ENCODE measurements at places on chromosomes 11 and 22.

DNA sequence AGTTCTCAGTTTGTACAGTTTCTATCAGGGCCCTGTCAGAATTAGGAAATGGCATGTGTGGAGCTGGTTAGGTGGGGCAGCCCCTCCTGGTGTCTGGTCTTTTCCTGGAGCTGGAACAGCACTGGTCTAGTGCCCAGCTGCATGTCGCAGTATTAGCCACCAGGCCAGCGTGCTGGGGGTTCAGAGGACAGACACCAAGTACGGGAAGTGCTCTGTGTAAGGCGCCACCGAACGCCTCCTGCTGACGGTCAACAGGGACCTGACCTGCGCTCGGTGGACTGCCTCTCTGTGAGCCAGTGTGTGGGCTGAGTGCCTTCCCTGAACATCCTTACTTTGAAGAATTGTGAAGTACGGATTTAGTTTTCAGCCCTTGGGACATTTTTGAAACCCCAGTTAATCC is 33.9 kb downstream of the AP2A2 start:
- DNase-seq = no peak

DNA sequence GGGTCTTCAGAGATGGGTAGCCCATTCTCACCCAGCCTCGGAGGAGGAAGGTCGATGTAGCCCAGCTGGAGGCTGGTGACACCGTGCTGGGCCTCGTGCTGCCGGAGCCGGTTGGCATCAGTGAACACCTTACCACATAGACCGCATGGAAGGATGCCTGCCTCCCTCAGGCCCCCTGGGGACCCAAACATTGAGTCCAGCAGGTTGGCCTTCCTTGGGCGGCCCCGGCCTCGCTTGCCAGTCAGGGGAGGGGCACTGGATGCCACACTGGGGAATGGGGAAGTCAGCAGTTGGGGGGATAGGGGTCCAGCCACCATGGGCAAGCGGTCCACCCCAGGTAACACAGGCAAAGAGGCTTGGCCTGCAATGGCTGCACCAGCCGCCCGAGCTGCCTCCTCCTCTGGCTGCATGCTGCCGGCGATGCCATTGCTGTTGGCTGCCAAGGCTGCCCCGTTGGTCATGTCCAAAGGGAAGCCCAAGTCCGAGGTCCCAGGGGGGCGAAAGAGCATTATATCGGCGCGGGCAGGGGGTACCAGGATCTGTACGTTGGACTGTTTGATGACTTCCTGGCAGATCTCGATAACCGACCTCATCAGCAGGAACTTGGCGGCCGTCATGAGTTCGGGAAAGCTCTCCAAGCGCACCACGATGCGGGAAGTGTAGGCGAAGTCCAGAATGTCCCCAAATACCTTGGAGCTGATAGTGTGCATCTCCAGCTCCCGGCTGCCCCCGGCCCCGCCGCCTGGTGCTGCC is 1.4 kb downstream of the PATZ1 start:
- no peak for DNase-seq

- DNase-seq = no peak
These were observed 65.2 kb downstream of the DSCAML1 start for GRCh38 chr11:117731722-117732290.

- DNase-seq = no peak
These were observed at the start of gene SYT8 for GRCh38 chr11:1834779-1835670. Gene SYT8 (plus strand): TSS chr11:1834990. CDS start chr11:1835106, 116 bp downstream.

- no peak for DNase-seq
These were observed 108.6 kb downstream of the TRIM29 start for GRCh38 chr11:120029321-120029720.

GRCh38 chr22:39634530-39635405 is 64.2 kb downstream of the CACNA1I start:
- no peak for DNase-seq

- DNase-seq = no peak
These were observed 4.3 kb upstream of the MRGPRX4 start for GRCh38 chr11:18168372-18168771.

DNA sequence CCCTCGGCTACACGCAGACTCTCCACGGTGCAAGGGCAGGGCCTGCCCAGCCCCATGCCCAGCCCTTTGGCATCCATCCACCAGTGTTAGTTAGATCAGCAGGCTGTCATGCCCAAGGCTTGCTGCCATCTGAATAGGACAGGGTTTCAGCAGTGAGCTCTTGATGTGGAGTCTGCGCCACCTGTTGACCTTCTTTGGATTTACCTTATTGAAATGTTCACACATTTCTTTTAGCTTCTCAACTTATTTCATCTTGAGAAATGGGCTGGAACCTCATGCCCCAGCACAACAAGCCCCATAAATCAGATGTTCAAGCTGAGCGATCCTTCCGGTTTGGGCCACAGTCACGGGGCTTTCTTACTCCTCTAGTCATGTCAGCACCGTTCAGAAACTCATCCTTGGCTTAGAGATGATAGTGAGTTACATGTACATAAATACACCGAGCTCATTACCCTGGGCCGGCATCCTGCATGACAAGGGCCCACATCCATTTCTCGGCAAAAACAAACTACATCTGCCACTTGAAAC is 61.7 kb downstream of the PARVB start:
- DNase-seq = no peak

- no peak for DNase-seq
These were observed 306.8 kb downstream of the MN1 start for GRCh38 chr22:27494785-27495184.

- DNase-seq = no peak
These were observed 1.0 kb downstream of the ADAMTS15 start for GRCh38 chr11:130449310-130449990.

- DNase-seq = no peak
These were observed 32.3 kb upstream of the JAM3 start for GRCh38 chr11:134036492-134037045.

- DNase-seq = peak; percentile 78
These were observed 15.1 kb downstream of the CHRM1 start for GRCh38 chr11:62905927-62906531.

- no peak for DNase-seq
These were observed 12.9 kb downstream of the TCP11L1 start for GRCh38 chr11:33052231-33052630.

All from substantia nigra (tissue), 51 donors.